Stimulated activated CD8-positive, alpha-beta memory T cell treated with anti-CD3 and anti-CD28 coated beads, Interleukin-12 subunit alpha, Interleukin-12 subunit beta, amount 100 ng/mL, for 1 hour (primary cell): ENCODE measurements at places on chromosomes 1 and 21.

- DNase-seq, result no peak
Observed at GRCh38 chr1:22190251-22190650, 47.4 kb upstream of the WNT4 start.

- DNase-seq, result no peak
Observed at GRCh38 chr1:203166192-203166940, 9.3 kb downstream of the MYBPH start.

GRCh38 chr1:159011751-159012150 lies 2.0 kb downstream of the IFI16 start:
- no peak for DNase-seq

DNA sequence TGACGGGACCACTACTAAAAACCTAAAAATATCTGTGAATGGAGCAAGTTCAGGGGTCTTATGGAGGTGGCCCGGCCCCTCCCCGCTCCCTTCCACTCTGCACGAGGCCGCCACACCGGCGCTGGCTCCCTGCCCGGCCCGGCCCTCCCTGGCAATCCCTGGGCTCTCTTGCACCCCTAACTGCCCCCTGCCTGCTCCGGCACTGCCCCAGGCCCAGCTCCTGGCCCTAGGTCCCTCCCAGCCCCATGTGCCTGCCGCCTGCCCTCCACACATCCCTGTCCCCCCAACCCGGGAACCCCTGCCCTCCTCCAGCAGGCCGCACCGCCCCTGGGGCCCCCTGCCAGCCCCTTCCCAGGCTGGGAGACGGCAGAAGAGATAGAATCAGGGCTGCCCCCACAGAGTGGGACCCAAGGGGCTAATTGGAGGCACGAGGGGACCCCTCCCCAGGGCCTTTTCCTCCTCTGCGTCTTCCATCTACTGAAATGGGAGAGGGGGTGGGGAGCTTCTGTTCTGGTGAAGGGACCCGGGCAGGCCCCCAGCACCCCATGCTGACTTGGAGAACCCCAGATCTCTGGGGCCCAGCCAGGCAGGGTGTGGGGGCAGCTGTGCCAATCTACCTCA lies 9.3 kb upstream of the CTRC start:
- DNase-seq, result no peak

DNA sequence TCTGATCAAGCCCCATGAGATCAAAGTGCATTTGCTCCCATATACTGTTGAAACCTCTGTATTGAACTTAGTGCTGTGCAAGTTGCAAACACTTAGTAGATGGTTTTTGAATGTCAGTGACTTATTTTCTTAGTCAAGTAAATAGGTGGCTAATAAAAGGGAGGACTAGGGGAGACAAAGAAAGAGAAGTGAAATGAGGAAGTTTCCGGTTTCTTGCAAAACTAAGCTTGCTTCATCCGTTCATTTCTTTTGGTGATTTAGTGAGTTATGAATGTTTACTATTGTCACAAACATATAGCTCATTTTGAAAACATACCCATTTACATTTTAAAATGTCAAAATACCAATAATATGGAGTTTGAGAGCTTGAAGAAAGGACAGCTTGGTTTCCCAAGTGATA lies 23.0 kb downstream of the ADAMTS5 start:
- DNase-seq, result no peak

DNA sequence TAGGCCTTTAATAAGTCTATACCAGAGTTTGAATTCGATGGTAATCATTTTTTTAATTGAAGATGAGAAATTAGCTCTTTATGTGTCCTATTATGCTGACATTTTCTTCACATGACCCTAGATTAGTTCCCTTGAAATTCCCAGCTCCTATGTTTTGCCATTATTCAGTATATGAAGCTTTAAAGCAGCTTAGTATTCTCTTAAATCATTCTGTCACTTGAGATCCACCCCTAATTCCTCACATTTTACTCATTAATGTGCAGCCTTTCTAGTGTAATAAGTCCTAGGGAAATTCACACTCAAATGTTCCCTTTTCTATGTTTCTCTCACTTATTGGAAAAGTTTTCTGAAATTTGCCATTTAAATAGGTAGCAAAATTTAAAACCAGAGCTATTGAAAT lies 704.5 kb upstream of the B3GALT2 start:
- no peak for DNase-seq

GRCh38 chr1:58773406-58773840 lies 10.4 kb downstream of the JUN start:
- DNase-seq, result no peak

DNA sequence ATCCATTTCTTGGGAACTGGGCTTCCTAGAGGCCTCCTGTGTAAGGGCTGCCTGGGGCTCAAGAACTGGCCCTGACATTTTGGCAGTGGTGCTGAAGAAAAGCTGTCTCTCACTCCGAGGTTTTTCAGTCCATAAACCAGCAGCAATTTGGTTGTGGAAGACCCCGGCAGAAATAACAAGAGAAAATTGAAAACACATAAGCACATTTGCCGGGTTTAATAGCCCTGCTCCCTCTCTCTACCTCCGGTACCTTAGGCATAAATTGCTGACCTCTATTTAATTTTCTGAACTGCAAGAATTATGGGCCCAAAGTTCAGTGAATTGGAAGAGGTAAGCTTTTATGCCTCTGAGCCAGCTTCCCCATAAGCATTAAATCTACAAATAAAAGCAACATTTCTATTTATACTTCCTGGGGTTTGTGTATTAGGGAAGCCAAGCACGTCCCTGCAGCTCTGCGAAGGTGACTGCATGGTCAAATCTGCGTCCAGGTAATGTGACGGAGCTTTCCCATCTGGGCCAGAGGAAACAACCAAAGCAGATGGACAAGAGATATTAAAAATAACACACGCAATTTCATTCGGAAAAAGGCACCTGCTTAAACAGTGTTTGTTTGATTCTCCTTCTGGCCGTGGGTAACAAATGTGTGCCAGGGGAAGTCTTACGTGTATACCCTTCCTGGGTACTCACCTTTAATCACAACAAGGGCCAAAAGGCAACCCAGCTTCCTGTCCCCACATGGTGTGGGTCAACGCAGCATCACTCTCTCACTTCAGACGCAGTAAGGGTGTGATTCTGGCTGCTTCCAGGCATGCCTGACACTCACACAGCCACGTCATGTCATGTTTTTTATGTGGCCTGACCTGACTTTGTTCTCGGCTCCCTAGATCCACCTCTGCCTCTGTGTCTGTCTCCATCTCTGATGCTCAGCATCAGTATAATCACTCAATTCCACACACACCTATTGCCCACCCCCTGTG lies 69.2 kb downstream of the PAPPA2 start:
- DNase-seq, result no peak

GRCh38 chr1:35656148-35656862 lies 15.0 kb upstream of the PSMB2 start:
- no peak for DNase-seq

GRCh38 chr1:12387641-12388040 lies 157.8 kb downstream of the VPS13D start:
- DNase-seq, result no peak

DNA sequence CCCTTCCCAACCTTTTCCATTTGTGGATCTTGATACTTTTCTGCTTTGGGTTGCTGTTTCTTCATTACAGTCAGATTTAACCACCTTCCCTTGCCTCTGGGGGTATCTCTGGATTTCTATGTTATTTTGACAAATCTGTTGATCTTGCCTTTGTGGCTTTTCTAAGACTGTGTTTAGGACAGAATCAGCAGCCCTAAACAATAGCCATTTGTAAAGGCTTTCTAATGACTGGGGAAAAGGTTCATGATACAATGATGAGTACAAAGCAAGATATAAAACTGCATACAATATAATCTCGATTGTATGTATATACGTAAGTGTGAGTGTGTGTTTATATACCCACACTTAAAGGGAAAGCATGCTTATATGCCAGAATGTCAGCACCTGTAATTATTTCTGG lies 27.8 kb downstream of the FAM20B start:
- DNase-seq, result no peak

DNA sequence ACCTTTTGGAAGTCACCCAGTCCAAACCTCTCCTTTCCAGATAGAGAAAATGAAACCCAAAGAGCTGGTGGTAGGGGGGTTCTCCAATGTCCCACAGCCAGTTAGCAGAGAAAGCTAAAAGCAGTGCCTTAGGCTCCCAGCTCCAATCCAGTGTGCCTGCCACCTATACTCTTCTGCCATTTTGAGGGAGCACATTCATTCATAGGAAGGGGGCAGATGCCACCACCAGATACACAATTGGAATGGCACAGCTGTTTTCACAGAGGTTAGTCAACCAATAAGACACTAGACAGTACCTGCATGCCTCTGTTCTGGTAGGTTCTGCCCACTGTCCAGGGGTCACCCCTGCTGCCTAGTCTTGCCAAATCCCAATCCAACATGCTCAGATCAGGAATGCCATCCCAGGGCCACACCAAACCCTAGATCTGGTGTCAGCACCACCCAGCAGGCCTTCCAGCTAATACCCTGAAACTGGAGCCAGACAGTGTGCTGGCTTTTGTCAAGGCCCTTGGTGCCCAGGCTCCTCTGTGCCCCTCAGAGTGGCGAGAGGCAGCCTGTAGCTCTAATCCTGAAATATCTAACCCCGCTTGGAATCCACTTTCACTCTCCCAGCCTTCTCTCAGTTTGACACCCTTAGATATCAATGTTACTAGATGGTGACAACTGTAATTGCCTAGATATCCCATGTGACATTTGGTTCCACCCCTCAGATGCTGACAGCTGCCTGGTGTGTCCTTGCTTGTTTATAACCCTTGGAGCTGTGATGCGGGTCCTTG lies 178.6 kb downstream of the TGFBR3 start:
- DNase-seq, result no peak

DNA sequence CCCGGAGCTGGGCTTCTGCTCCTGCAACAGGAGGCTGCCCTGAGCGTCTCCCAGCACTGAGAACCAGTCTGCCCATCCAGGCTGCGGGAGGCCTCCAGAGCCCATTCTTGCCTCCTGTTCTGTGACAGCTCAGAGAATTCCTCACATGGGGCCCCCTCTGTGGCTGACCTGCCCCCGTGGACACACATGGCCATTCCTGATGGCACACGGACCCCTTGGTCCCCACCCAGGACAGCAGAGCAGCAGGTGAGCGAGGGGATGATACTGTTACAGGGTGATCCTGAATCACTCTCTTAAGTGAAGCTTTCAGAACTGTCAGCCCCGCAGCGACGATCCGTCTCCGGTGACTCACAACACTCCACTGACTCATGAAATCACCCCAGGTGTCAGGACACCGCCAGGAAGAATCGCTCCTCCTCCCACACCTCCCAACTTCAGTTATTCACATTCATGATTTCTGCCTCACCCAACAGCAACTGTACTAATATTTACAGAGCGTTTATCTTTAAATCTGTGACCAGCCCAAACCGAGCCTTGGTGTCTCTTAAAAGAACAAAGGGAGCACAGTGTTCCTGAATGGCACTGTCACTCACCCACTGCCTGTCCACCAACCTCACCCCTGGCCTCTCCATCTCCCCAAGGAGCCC lies 22.5 kb downstream of the CHD5 start:
- no peak for DNase-seq

DNA sequence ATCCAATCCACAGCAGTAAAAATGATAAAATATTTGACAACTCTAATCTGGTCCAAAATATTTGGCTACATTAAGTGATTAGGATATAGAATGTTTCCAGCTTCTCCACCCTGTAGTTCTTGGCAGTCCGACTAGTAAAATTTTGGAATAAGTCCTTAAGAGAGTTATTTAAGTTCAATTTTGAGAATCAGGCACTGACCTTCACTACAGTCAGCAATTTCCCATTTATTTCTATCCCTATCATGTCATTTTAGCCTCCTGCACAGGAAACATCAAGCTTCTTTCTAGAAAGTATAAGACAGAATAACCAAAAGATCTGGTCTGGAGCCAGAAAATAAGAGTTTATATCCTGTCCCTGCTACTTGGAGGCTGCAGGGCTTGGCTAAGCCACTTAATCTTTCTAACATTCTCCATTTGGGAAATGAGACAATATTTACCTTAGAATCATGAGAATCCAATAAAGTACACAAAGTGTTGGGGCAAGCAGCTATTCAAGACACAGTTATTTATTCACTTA lies 162.2 kb downstream of the DPYD start:
- no peak for DNase-seq

DNA sequence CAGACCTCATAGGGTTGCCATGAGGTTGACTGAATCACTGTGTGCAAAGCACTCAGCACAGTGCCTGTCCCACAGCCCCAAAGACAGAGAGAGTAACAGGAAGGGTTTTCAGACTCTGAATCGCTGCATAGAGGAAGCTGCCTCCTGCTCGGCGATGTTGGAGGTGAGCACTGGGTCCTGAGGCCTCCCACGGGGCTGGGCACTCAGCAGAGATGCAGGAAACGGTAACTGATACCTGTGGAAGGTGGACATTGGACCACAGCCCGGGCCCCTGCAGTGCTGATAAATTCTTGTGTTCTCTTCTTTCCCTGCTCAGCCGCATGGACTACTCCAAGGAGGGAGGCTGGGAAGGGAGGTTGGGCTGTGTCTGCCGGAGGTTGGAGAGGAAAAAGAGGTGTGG lies 389.7 kb downstream of the PTPRU start:
- DNase-seq, result no peak

DNA sequence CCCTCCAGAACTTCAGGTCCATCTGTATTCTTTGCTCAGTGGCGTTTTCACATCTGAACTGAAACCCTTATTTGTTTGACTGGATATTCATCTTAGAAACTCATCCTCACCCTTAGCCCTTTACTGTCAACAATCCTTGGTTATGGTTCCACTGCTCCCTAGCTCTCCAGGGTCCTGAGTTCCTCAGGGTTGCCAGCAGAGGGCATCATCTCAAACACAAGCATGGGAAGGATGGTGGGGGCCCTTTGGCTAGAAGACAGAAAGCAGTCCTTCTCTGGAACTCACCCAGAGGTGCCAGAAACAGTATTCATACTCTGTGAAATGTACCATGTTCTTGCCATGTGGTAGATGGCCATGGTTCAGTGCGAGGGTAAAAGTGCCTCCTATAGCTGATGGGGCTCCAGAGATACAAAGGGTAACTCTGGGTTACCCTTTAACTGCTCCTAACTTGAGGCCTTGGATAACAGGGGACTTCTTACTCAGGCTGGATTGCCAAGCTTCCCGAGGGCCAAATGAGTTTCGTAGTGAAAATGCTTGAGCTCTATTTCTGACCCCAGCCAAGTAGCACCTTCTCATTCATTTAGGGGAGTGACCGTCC lies 11.3 kb downstream of the NCSTN start:
- DNase-seq, result no peak

DNA sequence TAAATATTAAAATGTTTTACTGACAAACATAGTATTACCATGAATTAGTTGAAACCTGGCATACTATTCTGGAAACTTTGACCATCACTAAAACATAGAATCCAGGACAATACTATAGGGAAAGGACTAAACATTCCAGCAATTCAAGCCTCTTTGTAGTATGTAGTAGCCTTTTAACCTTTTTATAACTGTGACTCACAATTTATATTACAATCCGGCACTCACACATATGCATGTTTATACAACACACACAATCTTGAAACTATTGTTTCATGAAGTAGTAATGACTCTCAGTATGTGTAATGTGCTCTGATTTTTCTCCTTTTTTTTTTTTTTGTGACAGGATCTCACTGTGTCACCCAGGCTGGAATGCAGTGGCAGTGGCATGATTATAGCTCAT lies 64.3 kb downstream of the ANKRD13C start:
- no peak for DNase-seq

GRCh38 chr1:219928791-219929118 lies 398 bp upstream of the SLC30A10 start:
- no peak for DNase-seq
